ENCODE measurements at places on chromosomes 5 and 9.

- no peak for DNase-seq
These were observed 3.7 kb upstream of the DPM2 start for GRCh38 chr9:127941062-127941960.

DNA sequence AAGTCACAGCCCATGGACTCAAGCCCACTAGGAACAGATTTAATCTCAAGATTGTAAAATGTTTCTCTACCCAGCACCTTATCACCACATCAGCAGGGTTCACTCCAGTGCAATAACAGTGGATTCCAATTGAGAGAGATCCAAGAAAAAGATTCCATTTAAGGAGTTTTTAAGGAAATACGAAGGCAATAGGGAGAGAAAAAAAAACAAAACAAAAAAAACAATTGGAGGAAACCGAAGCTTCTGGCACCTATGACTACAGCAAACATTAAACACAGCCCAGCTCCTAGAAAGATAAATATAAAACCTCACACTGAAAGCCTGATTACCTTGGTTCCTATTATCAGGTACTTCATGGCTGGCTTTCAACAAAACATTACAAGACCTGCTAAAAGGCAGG is 192.7 kb downstream of the DAB2IP start:
- DNase-seq, result no peak

GRCh38 chr5:69489246-69489645 is 3.3 kb upstream of the OCLN start:
- DNase-seq, result no peak

DNA sequence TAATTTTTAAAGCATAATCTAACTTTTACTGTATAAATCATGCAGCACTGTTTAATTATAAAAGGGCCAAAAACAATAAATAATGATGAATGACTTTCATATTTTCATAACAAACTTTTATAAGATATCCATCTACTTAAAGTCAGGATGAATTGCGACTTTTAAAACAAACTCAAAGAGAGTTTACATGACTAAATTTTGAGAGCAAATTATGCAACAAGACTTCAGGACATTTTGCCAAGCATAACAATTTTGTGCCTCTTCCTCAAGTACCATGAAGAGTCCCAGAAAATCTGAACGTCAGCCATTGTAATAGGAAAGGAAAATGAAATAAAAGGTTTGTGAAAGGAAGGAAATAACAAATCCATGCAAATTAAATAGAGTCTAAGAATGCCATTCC is 24.4 kb downstream of the ERAP1 start:
- no peak for DNase-seq

GRCh38 chr9:13424204-13424603 is 144.7 kb upstream of the MPDZ start:
- DNase-seq, result no peak
